ENCODE measurements at places on chromosomes 16 and 17.

GRCh38 chr17:19645734-19646201 lies 2.8 kb upstream of the ALDH3A2 start:
- DNase-seq: peak; percentile 11

DNA sequence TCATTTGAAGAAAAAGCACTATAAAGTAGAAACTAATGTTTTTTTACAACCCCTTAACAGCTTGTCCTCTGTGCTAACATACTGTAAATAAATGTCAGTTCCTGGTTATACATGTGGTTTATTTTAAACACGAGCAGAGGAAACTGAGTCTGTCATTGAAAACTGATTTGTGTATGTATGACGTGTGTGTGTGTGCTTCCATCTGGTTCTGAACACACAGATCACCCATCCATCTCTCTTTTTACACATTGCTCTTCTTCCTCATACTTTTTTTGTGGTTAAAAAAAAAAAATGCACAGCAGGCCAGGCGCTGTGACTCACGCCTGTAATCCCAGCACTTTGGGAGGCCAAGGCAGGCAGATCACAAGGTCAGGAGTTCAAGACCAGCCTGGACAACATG lies 49.5 kb downstream of the ZNF423 start:
- DNase-seq: no peak

DNA sequence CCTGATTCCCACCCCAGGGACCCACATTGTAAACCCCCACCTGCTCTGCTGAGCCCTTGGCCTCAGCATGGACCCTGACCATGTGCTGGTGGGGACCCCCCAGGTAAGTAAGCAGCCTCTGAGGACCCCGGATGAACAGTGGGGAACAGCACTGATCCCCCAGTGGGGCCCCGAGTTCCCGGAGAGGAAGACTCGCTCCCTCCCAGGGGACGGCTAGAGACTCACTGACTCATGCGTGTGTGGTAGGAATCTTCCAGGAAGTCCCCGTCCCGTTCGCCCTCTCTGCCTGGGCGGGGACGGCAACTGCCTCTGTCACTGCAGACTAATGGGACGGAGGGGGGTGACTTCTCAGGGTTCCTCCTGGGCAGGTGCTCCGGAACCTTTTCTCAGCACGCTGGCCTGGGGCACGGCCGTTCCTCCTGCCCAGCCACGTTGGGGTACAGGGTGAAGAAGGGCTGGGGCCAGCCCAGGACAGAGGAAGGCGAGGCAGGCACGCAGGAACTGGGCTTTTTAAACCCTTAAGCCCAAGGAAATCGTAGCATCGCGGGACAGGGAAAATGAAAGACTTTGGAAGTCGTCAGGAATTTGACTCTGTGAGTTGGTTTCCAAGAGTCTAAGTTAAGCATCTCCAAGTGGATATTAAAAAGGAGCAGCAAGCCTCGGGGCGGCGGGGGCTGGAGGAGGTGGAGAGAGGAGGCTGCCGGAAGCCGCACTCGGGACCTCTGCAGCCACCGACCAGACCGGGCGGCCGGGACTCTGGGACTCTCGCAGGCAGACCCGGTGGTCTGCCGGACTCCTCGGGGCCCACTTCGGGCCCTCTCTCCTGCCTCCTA lies 178.7 kb downstream of the SEC14L1 start:
- peak; percentile 88 for DNase-seq

DNA sequence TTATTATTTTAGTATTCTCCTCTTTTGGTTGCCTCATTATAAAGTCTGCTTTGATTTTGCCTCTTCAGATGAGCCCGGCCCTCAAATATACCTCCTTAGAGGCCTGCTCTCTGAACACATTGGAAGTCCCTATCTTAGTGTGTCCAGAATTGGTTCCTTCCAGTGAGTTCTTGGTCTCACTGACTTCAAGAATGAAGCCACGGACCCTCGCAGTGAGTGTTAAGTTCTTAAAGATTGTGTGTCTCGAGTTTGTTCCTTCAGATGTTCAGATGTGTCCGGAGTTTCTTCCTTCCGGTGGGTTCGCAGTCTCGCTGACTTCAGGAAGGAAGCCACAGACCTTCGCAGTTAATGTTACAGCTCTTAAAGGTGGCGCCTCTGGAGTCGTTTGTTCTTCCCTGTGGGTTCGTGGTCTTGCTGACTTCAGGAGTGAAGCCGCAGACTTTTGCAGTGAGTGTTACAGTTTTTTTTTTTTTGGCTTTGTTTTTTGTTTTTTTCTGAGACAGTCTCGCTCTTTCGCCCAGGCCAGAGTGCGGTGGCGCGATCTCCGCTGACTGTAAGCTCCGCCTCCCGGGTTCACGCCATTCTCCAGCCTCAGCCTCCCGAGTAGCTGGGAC lies 45.8 kb upstream of the NOS2 start:
- DNase-seq: no peak

GRCh38 chr16:87840271-87840978 lies 28.9 kb downstream of the SLC7A5 start:
- DNase-seq: no peak

- no peak for DNase-seq
Measured at GRCh38 chr17:8912084-8912981, 44.9 kb upstream of the PIK3R6 start.

DNA sequence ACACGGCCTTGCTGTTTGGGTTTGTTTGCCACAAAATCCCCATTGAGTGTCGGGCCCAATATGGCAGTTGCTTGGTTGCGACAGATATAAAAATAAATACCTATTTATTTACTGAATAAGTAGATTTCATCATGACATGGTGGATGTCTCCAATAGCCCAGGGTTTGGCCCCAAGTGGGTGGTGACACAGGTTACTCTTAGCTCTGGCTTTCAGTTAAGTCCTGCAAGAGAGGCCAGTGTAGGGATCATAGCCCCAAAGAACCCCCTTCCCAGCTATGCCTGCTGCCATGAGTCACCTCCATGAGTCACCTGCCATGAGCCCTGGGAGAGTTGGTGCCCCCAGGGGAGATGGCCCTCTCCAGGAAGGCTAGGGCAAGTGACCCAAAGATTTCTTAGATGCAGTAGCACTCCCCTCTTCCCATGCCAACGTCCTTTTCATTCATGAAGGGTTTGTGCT lies 78.7 kb upstream of the LGALS9 start:
- DNase-seq: peak; percentile 64

- peak; percentile 22 for DNase-seq
Measured at GRCh38 chr17:27323538-27324215, 29.8 kb downstream of the WSB1 start.

DNA sequence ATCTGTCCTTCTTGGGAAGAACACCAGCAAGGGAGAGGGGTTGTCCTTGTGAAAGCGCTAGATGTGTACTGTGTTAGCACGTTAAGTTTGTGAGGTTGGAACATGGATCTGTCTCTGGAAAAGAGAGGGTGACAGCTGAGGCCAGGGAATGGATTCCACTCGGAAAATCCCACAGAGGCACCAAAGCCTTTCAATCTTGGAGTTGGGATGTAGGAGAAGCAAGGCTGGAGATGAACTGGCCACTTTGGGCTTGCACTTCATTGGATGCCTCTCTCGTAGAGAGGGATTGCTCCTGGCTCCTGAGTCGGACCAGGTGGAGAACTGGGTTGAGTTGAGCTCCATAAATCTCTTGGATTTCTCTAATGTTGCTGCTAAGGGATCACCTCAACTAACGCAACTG lies 67.2 kb downstream of the CCDC182 start:
- DNase-seq: no peak

DNA sequence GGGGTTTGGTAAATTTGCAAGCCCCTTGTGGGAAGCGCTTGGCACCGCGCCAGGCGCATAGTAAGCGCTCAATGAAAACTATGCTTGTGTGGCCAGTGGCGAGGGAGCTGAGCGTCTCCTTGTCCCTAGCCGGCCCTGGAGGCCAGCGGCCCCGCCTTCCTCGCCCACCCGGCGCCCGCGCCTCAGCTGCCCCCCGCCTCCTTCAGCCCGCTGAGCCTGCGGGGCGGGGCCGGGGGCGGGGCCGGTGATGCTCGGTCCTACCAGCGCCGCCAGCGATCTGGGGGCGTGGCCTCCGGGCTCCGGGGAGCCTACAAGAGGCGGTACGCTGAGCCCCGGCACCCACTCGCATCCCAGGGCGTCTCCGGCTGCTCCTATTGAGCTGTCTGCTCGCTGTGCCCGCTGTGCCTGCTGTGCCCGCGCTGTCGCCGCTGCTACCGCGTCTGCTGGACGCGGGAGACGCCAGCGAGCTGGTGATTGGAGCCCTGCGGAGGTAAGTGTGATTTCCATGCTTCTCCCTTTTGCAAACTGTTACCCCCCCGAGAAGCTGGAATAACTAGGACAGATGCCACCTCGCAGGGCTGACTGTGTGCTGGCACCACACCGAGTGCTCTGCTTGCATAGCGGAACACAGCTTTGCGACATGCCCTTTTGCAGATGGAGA lies at the start of gene CRISPLD2:
Gene CRISPLD2, plus strand, starts transcription at position 342 of the 661 bp plus-strand sequence. CDS start 18,511 bp downstream, outside the sequence.
- DNase-seq: peak; percentile 79

DNA sequence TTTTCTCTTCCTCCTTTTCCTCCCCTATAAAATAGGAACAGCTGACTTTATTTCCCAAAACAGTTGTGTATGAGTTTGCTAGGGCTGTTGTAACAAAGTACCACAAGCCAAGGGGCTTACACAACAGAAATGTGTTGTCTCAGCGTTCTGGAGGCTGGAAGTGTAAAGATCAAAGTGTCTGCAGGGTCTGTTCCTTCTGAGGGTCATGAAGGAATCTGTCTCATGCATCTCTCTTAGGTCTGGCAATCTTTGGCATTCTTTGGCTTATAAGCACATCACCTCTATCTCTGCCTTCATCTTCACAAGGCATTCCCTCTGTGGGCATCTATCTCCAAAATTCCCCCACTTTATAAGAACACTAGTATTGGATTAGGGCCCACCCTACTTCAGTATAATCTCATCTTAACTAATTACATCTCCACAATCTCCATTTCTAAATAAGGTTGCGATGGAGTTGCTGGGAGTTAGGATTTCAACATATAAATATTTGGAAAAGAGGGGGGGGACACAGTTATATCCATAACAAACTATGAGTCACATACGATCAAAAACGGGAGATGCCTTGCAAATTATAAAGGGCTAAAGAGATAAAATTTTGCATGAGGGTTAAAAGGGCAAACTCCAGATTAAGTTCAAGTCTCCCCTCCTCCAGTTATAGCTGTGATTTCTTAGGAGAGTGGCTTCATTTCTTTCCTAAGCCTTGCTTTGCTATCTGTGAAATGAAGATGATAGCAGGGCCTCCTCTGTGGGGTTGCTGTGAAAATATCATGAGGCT lies 109.7 kb downstream of the VAT1L start:
- no peak for DNase-seq

DNA sequence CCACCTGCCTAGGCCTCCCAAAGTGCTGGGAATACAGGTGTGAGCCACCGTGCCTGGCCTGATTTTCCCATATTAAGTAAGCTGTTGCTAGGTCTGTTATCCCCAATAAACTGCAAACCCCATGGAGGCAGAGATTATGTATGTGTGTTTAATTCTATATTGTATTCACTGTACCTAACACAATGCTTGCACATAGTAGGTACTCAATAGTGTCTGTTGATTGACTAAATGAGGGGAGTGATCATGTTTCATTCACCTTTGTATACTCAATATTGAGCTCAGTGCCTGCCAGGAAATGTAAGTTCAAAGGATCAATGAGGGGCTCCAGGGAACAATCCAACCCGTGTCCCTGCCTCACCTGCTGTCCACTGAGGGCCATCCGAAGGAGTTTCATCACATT lies 14.6 kb upstream of the GGA2 start:
- no peak for DNase-seq

DNA sequence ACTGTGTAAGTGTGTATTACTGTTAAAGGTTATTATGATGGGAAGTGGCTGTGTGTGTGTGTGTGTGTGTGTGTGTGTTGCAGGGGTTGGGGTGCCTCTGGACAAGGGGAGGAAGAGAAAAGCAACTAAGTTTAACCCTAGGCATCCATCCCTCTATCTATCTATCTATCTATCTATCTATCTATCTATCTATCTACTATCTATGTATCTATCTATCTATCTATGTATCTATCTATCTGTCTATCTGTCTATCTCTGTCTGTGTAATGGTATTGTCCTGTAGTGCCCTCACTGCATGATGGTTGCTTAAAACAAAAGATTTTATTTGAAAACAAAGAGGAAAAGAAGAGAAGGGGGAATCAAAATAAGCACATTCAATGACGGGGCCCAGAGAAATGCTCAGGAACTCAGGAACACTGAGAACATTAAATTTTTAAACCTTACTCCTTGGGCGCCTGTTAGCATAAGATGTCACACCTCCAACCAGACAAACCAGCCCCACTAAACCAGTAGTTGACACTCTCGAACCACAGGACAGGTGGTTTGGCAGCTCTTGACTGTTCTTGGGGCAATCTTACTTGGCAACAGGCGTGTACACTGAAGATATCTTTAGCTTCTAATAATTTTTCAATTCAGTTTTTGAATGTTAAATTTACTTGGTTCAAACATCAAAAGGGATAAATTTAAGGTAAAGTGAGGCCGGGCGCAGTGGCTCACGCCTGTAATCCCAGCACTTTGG lies 5.1 kb upstream of the RPL26 start:
- no peak for DNase-seq

DNA sequence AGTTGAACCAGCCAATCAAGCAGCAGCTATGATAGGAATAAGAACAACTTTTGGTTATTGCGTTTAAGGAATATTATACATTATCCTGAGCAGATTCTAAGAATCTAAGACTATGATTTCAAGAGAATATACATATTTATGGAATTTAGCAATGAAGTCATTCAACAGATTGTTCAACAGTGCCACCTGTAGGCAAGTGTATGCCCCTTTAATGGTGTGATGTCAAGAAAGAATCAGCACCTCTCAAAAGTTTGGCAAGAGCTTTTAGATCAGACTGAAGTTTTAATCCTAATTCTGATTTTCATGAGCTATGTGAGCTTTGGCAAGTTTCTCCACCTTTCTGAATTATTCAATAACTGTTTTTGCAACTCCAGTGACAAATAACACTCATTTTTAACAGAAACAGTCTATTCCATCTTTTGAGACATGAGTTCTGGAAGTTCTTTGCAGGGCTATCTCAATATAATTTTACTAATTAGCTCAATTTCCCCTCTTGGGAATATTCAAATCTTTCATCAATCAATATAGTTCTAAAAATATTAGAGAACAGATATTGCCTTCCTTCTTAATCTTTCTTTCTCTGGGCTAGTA lies 474.3 kb upstream of the TOM1L1 start:
- no peak for DNase-seq

- no peak for DNase-seq
Measured at GRCh38 chr16:7744546-7745264, 412.1 kb downstream of the RBFOX1 start.
